ENCODE measurements at places on chromosomes 4 and X.

DNA sequence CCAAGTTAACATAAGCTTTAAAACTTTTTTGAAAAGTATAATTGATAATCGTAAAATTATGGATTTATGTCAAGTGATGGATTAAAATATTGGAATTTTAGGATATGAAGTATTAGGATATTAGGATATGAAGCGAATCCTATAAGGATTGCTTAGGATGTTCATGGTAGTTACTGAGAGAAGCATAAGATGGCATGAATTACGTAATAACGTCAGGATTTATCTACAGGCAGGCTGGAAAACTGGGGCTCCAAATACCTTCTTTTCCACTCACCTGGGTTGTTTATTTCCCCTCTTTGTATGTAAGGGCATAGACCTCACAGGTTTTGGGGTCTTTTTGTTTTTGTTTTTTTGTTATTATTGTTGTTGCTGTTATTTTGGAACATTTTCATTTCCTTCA, 65.2 kb upstream of the TMEM33 start:
- no peak for DNase-seq

DNA sequence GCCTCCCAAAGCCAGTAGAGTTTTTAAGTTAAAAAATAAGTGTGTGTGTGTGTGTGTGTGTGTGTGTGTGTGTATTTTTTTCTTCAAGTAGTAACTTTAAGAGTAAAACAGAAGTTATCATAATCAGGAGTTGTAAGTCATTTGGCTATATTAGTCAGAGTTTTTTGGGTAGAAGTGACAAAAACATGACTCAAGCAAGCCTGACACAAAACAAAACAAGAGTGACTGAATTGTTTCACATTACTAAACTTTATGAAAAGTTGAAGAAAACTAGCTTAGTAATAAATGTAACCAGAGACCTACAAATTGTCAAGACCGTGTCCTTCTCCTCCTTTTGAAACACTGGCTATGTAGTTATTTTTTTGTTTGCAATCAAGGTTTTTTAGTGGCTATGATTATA, 738.0 kb upstream of the PITX2 start:
- no peak for DNase-seq

DNA sequence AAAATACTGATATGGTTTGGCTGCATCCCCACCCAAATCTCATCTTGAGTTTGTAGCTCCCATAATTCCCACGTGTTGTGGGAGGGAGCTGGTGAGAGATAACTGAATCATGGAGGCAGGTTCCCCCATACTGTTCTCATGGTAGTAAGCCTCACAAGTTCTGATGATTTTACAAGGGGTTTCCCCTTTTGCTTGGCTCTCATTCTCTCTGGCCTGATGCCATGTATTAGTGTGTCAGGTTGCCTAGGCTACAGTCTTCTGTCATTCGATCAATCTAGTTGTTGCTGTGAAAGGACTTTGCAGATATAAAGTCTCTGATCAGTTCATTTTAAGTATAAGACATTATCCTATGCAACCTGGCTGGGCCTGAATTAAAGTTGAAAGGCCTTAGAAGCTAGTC, 209.3 kb upstream of the MAOA start:
- DNase-seq: no peak

GRCh38 chr4:82428526-82428968, 1.7 kb downstream of the HNRNPDL start:
- DNase-seq: no peak

- no peak for DNase-seq
These were observed 89.6 kb downstream of the SCD5 start for GRCh38 chr4:82708982-82709381.

- DNase-seq: no peak
These were observed 127.4 kb upstream of the SFRP2 start for GRCh38 chr4:153916273-153916755.

DNA sequence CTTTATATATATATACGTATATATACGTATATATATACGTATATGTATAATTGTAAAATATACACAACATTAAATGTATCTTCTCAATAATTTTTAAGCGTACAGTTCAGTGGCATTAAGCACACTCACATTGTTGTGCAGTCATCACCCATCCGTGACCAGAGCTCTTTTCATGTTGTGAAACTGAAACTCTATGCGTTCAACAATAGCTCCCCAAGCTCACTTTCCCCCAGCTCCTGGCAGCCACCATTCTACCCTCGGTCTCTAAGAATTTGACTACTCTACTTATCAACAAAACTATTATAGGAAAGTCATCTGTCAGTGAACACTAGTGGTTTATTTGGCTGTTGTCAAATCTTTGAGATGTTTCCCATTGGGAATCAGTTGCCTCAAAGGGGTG, 621.8 kb upstream of the GALNT7 start:
- no peak for DNase-seq
